Right atrium auricular region (tissue), 2 donors: ENCODE measurements at places on chromosomes 4 and X.

- H3K27ac ChIP-seq: peak overlapping the region; percentile 76
- H3K4me1 ChIP-seq: no peaks in the 10 kb centered on the region
- no peak overlapping the region for H3K4me3 ChIP-seq
- no peaks in the 10 kb centered on the region for H3K36me3 ChIP-seq
Observed at GRCh38 chrX:79367907-79368306, 773 bp upstream of the ITM2A start.

- H3K36me3 ChIP-seq: no peaks in the 10 kb centered on the region
- H3K27me3 ChIP-seq: no peaks in the 10 kb centered on the region
- H3K27ac ChIP-seq: no peak overlapping the region
- DNase-seq: no peak
- no peaks in the 10 kb centered on the region for H3K4me1 ChIP-seq
Observed at GRCh38 chrX:99117011-99117410, 1293.1 kb downstream of the PCDH19 start.

DNA sequence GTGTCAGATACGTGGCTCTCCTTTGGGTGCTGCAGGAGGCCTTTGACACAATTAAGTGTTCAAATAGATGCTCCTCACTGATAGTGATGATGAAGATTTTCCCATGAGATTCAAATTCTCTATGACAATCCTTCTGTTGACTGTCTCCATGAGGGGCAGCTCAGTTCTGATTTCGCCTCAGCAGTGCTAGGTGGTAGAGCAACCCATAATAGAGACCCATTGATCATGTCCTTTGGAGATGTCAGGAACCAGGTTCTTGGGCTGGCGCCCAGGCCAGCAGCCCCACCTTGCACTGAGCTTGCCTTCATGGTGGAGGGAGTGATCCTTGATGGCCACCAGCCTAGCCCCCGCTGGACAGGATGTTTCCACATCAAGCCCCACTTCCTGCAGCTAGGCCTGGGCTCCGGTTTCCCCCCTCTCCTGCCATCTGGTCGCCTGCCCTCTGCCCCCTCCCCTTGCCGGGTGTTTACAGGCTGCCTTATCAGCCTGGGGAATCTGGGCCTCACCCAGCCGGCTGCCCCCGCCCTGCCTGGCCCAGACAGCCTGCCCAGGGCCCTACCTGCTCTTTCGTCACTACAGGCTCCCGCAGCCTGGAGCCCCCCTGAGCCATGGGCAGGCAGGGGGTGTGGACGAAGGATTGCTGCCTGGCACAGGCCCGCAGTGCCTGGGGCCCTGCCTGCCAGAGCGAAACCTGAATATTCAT, 12.6 kb downstream of the ELF4 start:
- no peak overlapping the region for H3K4me3 ChIP-seq
- H3K36me3 ChIP-seq: no peaks in the 10 kb centered on the region
- no peaks in the 10 kb centered on the region for H3K4me1 ChIP-seq
- H3K27me3 ChIP-seq: no peaks in the 10 kb centered on the region
- DNase-seq: no peak

DNA sequence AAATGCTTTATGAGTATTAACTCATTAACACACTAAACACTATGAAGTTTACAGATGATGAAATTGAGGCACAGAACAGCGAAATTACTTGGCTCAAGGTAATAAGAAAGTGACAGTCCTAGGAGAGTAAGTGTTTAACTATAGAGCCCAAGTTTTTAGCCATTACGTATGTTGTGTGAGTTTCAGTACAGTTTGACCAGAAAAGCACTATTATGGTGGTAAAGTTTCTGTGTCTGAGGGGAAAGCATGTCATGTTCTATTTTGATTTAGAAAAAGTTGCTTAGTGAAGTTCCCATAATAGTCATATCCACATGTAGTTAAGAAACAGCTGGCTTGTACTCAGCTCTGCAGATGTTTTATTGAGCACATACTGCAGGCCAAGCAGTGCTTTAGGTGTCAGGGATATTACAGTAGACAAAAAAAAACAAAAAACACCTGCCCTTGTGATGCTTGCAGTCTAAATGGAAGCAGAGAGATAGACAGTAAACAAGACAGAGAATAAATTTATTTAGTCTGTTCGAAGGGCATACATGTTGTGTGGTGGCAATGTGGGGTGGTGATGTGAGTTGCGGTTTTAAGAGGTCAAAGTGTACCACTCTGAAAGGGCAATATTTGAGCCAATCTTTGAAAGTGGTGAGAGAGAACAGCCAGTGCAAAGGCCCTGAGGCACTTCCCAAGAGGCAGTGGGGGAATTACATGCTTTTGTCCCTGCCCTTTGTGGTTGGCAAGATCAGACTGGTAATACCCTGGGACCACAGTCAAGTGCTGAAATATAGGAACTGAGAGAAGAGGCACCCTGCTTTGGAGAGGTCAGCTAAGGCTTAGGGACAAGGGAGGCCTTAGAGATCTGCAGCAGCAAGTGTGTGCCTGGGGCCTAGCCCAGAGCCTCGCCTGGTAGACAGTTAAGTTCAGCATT, 6.2 kb downstream of the TMEM131L start:
- H3K27ac ChIP-seq: no peak overlapping the region
- H3K36me3 ChIP-seq: peaks cover 8% of the 10 kb centered on the region
- H3K4me3 ChIP-seq: no peak overlapping the region
- H3K27me3 ChIP-seq: no peaks in the 10 kb centered on the region
- H3K4me1 ChIP-seq: peaks cover 39% of the 10 kb centered on the region
- DNase-seq: no peak

GRCh38 chr4:75306506-75306905, 207.7 kb downstream of the RCHY1 start:
- no peak overlapping the region for H3K4me3 ChIP-seq
- H3K27ac ChIP-seq: no peak overlapping the region
- H3K4me1 ChIP-seq: no peaks in the 10 kb centered on the region
- H3K36me3 ChIP-seq: no peaks in the 10 kb centered on the region

DNA sequence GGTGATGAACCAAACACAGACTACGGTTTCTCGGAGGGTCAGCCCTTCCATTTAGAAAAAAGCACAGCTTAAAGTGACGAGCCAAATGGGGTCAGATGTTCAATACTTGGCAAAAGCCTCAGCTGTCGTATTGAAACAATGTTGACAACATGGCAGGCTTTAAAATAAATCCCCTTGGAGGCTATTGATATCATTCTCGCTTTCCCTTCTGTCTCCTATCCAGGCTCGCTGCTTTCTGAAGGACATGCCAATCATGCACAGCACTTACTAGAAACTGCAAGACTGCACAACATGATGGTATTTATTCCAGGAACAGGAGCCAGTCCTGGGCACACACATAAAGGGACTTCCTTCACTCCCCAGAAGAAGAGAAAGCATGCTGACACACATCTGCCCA, 137.9 kb downstream of the SLC7A11 start:
- H3K4me1 ChIP-seq: no peaks in the 10 kb centered on the region
- H3K27ac ChIP-seq: no peak overlapping the region
- no peaks in the 10 kb centered on the region for H3K27me3 ChIP-seq
- H3K4me3 ChIP-seq: no peak overlapping the region
- no peaks in the 10 kb centered on the region for H3K36me3 ChIP-seq
- DNase-seq: no peak

DNA sequence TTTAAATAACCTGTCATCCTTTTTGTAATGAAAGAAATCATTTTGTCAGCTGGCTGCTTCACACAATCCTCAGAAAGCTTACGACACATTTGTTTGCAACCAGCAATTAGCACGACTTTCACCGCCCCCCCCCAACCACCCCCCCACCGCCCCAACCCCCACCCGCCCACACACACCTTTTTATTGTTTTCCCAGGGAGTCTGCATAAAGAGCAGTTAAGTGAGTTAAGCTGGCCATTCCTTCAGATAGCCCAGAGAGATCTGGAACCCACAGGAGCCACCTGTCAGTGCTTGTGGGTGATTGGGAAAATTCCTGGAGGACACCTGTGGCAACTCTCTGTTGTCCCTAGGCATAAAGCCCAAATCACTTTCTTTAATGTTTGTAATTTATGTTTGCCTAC, 175.7 kb upstream of the FMR1 start:
- H3K36me3 ChIP-seq: no peaks in the 10 kb centered on the region
- H3K27me3 ChIP-seq: no peaks in the 10 kb centered on the region
- H3K4me1 ChIP-seq: no peaks in the 10 kb centered on the region
- no peak overlapping the region for H3K27ac ChIP-seq

DNA sequence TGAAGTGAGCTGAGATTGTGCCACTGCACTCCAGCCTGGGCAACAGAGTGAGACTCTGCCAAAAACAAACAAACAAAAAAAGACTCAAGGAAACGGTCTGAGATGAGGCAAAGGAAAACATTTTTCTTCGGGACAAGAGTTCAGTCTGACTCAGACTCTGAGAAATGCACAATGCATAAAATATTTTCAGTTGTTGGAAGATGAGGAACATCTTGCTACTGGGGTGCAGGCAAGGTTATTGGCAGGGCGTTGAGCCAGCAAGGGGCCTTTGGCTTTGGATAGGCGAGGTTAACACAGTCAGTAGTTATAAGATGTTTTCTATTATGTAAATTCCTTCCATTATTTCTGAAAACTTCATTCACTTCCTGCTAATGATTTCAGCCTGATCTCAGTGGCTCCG, 96.1 kb upstream of the VCX start:
- H3K36me3 ChIP-seq: no peaks in the 10 kb centered on the region
- no peaks in the 10 kb centered on the region for H3K4me1 ChIP-seq
- H3K27ac ChIP-seq: no peak overlapping the region
- H3K27me3 ChIP-seq: no peaks in the 10 kb centered on the region
- no peak for DNase-seq
- H3K4me3 ChIP-seq: no peak overlapping the region

GRCh38 chr4:174554231-174554728, 32.0 kb upstream of the HPGD start:
- no peak for DNase-seq
- H3K36me3 ChIP-seq: no peaks in the 10 kb centered on the region
- no peak overlapping the region for H3K4me3 ChIP-seq
- no peaks in the 10 kb centered on the region for H3K4me1 ChIP-seq

- H3K27ac ChIP-seq: no peak overlapping the region
- no peaks in the 10 kb centered on the region for H3K4me1 ChIP-seq
- H3K36me3 ChIP-seq: no peaks in the 10 kb centered on the region
- no peak for DNase-seq
- H3K4me3 ChIP-seq: no peak overlapping the region
Observed at GRCh38 chrX:132063862-132064261, 40.8 kb downstream of the STK26 start.

DNA sequence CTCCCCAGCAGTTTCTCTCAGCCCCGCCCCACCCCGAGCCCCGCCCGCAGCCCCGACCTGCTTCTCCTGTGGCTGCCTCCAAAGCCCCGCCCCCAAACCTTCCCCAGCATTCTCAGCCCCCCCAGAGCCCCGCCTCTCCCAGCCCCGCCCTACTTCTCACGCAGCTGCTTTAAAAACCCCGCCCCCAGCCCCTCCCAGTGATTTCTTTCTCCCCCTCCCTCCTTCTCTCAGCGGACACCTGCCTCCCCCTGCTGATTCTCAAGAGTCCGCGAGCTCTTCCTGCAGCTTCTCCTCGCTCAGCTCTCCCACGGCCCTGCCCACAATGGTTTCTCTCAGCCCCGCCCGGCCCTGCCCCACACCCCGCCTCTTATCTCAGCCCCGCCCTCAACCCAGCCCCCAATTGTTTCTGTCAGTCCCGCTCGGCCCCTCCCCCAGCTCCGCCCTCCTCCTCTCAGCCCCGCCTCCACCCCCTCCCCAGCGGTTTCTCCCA, 636 bp upstream of the EOLA1 start:
- H3K36me3 ChIP-seq: no peaks in the 10 kb centered on the region
- peak; percentile 90 for DNase-seq
- no peaks in the 10 kb centered on the region for H3K27me3 ChIP-seq
- peak overlapping the region; percentile 91 for H3K27ac ChIP-seq

DNA sequence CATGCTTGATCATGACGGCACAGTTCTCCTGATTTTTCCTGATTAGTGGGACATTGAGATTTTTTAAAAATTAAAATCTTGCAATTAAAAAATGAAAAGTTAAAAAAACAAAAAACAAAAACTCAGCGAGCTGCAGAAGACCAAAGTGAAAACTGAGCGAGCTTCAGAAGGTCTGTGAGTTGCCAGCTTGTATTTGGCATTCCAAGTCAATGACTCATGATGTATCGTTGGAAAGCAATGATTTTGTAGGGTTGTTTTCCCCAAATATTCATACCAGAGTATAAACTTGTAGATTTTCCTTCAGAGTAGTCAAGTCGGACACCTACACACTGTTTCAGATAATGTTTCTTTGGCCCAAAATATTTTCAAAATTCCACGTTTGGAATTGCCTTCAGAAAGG, 76.9 kb downstream of the LRRC66 start:
- DNase-seq: no peak
- no peaks in the 10 kb centered on the region for H3K36me3 ChIP-seq
- no peaks in the 10 kb centered on the region for H3K4me1 ChIP-seq
- H3K27me3 ChIP-seq: no peaks in the 10 kb centered on the region
- no peak overlapping the region for H3K27ac ChIP-seq
- H3K4me3 ChIP-seq: no peak overlapping the region

GRCh38 chr4:138680256-138680655, 335.3 kb upstream of the NOCT start:
- H3K4me1 ChIP-seq: no peaks in the 10 kb centered on the region
- no peaks in the 10 kb centered on the region for H3K27me3 ChIP-seq
- no peak for DNase-seq
- no peaks in the 10 kb centered on the region for H3K36me3 ChIP-seq
- H3K4me3 ChIP-seq: no peak overlapping the region
- no peak overlapping the region for H3K27ac ChIP-seq

- DNase-seq: no peak
- no peak overlapping the region for H3K4me3 ChIP-seq
- H3K4me1 ChIP-seq: no peaks in the 10 kb centered on the region
- no peaks in the 10 kb centered on the region for H3K27me3 ChIP-seq
- H3K36me3 ChIP-seq: no peaks in the 10 kb centered on the region
- H3K27ac ChIP-seq: no peak overlapping the region
Observed at GRCh38 chr4:105106426-105106825, 40.2 kb upstream of the TET2 start.

- no peak overlapping the region for H3K4me3 ChIP-seq
- no peaks in the 10 kb centered on the region for H3K4me1 ChIP-seq
- H3K36me3 ChIP-seq: peaks cover 1% of the 10 kb centered on the region
- H3K27ac ChIP-seq: no peak overlapping the region
Observed at GRCh38 chrX:132208422-132208821, 10.8 kb downstream of the RAP2C start.

- H3K36me3 ChIP-seq: no peaks in the 10 kb centered on the region
Observed at GRCh38 chrX:20463296-20464075, 196.8 kb upstream of the RPS6KA3 start.

GRCh38 chr4:4672402-4672801, 130.6 kb upstream of the STX18 start:
- no peak for DNase-seq
- no peaks in the 10 kb centered on the region for H3K4me1 ChIP-seq
- H3K36me3 ChIP-seq: no peaks in the 10 kb centered on the region
- no peak overlapping the region for H3K4me3 ChIP-seq

DNA sequence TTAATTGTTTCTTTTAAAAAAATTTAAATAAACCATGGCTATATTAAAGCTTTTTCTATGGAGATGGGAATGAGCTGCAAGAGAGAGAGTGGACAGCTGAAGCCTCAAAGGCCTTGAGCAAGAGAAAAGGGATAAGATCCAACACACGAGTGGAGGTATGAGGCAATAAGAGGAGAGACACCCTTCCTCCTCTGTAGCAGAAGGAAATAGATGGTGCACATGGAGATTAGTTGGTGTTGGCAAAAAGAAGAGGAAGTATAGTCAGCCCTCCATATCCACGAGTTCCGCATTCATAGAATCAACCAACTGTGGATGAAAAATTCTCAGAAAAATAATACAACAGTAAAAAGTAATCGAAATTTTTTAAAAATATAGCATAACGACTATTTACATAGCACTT, 3.2 kb downstream of the CXorf38 start:
- peak overlapping the region; percentile 63 for H3K27ac ChIP-seq
- peak overlapping the region; percentile 41 for H3K4me3 ChIP-seq
- no peak for DNase-seq
- no peaks in the 10 kb centered on the region for H3K27me3 ChIP-seq

- H3K4me3 ChIP-seq: no peak overlapping the region
- no peaks in the 10 kb centered on the region for H3K4me1 ChIP-seq
- H3K27ac ChIP-seq: no peak overlapping the region
- DNase-seq: no peak
- H3K36me3 ChIP-seq: no peaks in the 10 kb centered on the region
Observed at GRCh38 chrX:70022616-70023015, 27.1 kb downstream of the AWAT2 start.
